Fibroblast of the aortic adventitia (primary cell): ENCODE measurements at places on chromosomes 6 and 20.
A peak's percentile ranks its signal among the peaks of the same experiment; 100 is the strongest.

DNA sequence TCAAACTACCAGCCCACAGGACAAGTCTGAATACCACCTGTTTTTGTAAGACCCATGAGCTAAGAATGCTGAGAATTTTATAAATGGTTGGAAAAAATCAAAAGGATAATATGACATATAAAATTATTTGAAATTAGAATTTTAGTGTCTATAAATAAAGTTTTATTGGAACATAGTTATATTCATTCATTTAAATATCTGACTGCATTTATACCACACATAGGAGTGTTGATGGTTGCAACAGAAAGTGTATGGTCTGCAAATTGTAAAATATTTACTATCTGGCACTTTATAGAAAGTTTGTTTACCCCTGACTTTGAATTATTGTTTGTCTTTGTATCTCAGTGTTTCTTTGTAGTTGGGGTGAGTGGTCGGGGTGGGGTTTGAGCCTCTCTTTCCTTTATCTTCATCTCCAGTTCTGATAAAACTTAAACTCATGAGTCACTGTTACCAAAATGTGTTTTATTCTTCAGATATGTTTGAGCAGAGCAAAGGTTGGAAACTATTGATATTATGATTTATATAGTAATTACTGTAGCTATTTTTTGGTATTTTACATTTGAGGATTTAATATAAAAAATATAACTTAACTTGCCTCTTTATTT lies 55.5 kb downstream of the CD2AP start:
- no peak for DNase-seq

DNA sequence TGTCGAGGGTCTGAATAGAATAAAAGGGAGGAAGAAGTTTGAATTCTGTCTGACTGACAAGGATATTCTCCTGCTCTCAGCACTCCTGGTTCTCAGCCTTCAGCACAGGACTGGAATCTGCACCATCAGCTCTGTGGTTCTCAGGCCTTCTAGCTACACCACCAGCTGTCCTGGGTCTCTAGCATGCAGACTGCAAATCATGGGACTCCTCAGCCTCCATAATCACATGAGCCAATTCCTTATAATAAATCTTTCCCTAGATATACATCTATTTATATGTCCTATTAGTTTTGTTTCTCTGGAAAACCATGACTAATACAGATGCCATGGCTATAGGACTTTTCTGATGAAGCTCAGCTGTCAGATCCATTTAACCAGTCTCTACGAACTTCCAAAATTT lies 132.8 kb upstream of the ECI2 start:
- no peak for DNase-seq

GRCh38 chr20:14951707-14952418 lies 614.5 kb upstream of the FLRT3 start:
- DNase-seq: peak; percentile 46

DNA sequence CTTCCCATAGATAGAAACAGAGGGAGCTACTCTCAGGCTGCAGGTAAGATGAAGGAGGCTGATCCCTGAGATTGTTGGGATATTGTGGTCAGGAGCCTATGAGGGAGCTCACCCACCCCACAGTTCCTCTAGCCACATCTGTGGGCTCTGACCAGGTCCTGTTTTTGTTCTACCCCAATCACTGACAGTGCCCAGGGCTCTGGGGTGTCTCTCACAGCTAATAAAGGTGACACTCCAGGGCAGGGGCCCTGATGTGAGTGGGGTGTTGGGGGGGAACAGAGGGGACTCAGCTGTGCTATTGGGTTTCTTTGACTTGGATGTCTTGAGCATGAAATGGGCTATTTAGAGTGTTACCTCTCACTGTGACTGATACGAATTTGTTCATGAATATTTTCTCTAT lies 2.8 kb downstream of the HLA-F start:
- no peak for DNase-seq

GRCh38 chr6:71531006-71531405 lies 242.4 kb downstream of the OGFRL1 start:
- no peak for DNase-seq

DNA sequence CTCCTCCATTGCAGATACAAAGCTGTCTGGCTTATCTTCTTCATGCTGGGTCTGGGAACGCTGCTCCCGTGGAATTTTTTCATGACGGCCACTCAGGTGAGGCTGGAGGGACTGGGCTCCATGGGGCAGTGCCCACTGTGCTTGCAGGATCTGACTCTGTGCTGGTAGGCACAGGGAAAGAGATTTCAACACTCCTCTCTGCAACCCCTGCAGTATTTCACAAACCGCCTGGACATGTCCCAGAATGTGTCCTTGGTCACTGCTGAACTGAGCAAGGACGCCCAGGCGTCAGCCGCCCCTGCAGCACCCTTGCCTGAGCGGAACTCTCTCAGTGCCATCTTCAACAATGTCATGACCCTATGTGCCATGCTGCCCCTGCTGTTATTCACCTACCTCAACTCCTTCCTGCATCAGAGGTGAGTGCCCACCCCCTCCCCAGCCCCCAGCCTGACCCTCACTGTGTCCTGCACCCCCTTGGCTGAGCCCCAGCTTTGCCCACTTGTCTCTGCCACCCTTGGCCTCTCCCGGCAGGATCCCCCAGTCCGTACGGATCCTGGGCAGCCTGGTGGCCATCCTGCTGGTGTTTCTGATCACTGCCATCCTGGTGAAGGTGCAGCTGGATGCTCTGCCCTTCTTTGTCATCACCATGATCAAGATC lies 6.1 kb downstream of the SLC29A1 start:
- DNase-seq: no peak

DNA sequence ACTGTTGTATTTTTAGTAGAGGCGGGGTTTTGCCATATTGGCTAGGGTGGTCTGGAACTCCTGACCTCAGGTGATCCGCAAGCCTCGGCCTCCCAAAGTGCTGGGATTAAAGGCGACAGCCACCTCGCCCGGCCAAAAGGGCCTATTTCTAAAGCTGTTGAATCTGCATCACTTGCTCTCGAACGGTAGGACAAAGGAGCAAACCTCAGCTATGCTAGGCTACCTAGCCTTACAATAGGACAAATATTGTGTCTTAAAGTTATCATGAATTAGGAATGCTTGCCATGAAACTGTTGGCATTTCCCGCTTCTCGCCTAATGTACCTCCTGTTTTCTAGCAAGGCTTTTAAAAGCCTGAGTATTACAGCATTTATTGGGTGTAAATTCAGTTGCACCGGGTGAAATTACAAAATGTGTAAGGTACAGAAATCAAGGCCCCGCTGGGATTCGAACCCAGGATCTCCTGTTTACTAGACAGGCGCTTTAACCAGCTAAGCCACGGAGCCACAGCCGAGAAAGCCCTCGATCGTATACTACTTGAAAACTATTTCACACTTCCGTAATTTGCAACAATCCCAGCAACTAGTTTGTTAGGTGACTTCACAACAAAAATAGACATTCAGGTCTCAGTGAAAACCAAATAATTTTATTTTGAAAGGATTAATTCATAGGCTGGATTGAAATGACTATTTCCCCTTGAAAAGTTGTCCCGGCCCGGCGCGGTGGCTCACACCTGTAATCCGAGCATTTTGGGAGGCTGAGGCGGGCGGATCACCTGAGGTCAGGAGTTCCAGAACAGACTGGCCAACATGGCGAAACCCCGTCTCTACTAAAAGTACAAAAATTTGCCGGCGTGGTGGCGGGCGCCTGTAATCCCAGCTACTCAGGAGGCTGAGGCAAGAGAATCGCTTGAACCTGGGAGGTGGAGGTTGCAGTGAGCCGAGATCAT lies 211.6 kb upstream of the ZNF184 start:
- peak; percentile 59 for DNase-seq

GRCh38 chr6:161261816-161262215 lies 12.0 kb downstream of the AGPAT4 start:
- DNase-seq: no peak

GRCh38 chr6:28817808-28818145 lies 106.0 kb downstream of the TRIM27 start:
- no peak for DNase-seq

DNA sequence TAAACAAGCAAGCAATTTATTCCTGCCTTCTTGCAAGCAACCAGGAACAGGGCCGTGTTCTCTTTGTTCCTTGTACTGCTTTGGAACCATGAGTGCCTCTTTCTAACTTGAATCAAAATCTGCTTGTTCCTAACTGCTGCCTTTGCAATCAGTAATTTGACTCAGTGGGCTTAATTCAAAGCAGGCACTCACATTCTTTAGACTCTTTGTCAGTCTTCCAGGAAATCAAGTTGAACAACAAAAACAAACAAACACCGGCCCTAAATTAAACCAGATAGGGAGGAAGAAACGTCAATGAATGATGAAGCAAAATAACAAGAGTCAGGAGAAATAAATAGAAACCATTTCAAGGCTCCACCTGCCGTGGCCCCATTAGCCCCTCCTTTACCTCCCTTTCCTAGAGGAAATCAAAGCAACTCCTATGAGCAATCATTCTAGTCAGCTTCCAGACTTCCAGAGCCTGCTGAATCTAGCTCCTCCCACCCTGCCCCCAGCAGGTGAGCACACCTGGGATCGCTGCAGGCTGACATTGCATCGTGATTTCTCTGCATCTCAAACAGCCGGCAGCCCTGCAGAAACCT lies 582.2 kb upstream of the FLRT3 start:
- no peak for DNase-seq

GRCh38 chr20:56422824-56423189 lies 10.7 kb downstream of the CASS4 start:
- DNase-seq: no peak

- no peak for DNase-seq
These were observed 273.4 kb downstream of the KIF16B start for GRCh38 chr20:16299897-16300296.

DNA sequence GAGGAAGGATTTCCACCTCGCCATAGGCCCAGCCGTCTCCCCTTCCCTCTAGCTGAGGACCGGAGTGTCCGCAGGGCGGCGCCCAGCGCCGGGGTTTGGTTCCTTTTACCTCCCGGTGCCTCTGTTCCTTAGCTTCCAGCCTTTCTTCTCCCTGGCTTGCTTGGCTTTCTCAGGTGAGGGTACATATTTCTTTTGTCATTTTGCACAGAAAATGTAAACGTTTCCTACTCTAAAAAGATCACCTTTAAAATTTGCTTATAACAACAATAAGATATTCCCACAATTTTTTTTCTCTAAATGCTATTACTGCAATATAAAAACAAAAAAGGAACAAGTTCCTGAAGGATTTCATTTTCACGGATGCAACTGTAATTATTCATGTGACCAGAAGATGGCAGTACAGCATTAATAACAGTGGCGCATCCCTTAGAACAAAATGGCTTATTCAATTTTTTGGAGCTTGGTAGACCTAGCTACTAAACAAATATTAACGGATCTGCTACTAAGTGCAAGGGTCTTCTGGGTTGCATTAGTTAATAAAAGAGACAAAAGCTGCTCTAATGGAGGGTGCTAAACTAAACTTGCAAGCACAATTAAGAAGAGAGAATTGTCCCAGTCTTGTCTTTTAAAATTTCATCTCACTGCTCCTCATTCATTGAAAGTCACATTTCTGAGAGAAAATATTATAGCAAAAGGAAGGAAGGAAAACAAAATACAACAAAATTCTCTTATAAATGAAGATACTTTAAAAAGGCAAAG lies 172.9 kb downstream of the ADGRG6 start:
- DNase-seq: peak; percentile 78

GRCh38 chr6:11021003-11021402 lies 23.1 kb downstream of the ELOVL2 start:
- DNase-seq: no peak

DNA sequence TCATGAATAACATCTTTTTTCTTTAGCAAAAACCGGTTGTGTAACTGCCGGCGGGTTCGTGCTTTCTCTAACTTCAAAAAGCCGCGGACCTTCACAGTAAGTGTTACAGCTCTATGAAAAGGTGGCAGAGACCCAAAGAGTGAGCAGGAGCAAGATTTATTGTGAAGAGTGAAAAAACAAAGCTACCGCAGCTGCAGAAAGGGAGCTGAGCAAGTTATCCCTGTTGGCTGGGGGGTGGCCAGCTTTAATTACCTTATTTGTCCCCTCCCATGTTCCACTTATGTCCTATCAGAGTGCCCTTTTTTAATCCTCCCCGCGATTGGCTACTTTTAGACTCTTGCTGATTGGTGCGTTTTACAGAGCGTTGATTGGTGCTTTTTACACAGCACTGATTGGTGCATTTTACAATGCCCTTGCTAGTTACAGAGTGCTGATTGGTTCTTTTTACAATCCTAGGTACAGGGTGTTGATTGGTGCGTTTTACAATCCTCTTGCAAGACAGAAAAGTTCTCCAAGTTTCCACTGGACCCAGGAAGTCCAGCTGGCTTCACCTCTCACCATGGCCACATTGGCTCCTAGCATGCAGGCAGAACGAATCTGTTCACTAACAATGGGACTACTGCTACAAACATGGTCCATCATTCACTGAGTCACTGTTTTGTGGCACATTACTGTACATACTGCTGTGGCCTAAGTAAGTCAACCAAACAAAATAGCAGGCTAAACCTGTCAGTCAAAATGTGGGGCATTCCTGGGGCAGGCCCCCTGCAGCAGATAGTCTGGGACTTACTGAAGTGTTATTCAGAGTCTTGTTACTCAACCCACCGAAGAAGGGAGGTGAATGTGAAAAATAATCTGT lies 52.8 kb downstream of the MYLIP start:
- DNase-seq: no peak

DNA sequence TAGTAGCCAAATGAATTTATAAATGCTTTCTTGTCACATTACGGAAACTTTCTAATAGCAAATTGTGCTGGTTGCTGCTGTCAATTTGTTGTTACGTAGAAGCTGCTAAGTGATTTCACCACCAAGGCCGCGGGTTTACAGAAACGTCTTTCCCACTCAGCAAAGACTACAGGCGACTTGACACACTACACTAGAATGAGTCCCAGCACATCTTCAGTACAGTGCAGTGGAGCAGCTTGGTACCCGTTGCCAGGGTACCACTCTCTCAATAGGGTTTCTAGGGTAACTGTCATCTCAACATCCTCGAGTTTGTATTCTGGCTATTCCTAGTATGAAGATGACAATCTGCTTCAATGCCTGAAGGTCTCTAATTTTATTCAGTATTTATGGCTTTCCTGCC lies 22.7 kb upstream of the ZDHHC14 start:
- DNase-seq: no peak

DNA sequence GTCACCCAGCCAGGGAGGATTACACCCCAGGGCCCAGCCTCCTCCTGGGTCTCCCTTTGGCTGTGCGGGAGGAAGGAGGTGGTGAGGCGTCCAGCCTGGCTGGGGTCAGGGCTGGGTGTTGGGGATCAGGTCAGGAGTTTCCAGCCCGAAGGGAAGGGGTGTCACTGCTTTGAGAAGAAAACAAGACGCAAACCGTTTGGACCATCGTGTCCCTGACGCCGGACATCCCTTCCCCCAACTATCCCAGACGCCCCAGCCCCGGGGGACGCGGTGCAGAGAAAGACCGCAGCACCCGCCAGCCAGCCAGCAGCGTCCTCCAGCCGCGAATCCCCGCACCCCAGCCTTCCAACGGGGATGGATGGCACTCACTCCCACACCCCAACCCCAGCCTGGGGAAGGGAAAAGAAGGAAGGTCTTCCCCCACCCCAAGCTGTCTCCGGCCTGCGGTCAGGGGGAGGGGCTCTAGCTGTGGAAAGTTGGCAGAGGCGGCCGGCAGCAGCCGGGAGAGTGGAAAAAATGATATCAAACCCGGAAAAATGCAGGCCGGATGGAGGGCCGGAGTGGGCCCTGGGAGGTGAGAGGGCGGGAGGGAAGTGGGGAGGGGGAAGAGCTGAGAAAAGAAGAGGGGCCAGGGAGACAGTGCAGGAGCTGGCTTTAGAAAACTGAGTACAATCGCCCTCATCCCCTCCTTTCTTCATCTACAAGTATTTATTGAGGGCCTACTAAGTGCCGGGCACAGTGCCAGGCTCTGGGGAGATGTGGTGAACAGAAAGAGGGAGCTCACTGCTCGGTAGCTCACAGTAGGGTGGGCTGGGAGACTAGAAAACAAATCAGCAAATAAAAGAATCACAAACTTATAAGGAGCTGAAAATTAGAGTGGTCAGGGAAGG lies 10.6 kb downstream of the REM1 start:
- DNase-seq: peak; percentile 54
